Skin of body (tissue), 3 donors: ENCODE measurements at places on chromosomes 6 and 20. TPM values are rescaled to one million over a fixed set of nuclear protein-coding genes. Genes with fewer than 3 reads are reported as not detected.
A peak's percentile ranks its signal among the peaks of the same experiment; 100 is the strongest.

DNA sequence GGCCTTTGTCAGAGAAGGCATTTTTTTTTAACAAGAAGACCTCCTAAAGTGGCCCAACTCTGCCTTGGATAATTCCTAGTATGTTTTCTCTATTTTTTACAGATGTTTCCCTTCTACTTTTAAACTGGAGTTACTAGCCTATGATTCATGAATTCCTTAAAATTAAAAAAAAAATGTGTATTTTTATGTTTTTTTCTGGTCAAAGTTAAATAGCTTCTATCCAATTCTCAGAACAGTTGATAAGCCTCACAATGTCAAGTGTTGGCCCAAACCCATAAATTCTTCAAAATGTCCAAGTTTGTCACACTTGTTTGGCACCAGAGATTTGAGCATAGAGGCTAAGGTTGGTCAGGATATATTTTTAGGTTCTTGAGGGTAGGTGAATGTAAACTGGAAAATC lies 64.0 kb downstream of the JAG1 start:
- DNase-seq = no peak

Gene GPX5
- not detected for total RNA-seq

DNA sequence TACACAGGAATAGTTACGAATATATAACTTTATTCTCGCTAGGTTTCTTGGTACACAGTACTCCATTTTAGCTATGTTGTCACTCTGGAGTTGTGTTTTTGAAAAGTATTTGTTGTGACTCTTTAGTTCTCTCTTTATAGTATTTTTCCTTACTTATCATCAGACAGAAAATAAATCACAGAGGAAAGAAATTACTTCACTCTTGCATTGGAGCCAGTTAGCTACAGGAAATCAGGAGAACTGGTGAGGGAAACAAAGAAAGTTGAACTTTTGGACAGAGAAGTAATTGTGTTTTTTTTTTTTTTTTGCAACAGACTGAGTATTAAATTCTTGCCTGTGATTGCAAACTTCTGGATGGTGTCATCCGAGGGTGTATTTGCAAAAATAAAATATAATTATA lies 33.9 kb downstream of the DSE start:
- peak; percentile 54 for DNase-seq

GRCh38 chr6:151056230-151056907 lies 183.4 kb upstream of the AKAP12 start:
- DNase-seq = no peak

- peak; percentile 81 for DNase-seq
These were observed 157.4 kb upstream of the ZNF217 start for GRCh38 chr20:53750827-53751619.

- no peak for DNase-seq
These were observed 250.5 kb upstream of the PRND start for GRCh38 chr20:4471221-4471620.

Gene PACSIN1
- not detected for total RNA-seq

Gene TRDN
- 25.3 TPM for total RNA-seq

GRCh38 chr6:152296648-152297376 lies 340.4 kb downstream of the SYNE1 start:
- no peak for DNase-seq

- no peak for DNase-seq
These were observed 296.6 kb downstream of the PHACTR1 start for GRCh38 chr6:13012977-13013680.

DNA sequence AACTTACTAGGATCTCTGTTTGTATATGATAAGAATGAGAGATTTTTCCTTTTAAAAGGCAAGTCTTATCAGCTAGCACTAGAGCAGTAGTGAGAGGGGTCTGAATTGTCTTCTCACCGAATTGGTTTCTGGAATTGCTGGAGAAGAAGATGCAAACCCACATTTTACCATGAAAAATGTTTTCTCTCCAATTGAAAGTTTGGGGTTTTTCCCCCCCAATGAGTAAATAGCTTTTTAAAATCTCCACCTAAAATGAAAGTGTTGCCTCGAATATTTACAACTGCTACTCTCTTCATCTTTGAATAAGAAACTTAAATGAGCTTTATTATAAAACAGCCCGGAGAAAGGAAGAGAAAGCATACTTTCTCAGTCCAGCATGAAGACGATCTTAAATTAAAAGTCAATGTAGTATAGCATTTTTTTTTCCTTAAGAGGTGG lies 1.8 kb downstream of the TCF21 start:
- no peak for DNase-seq

- no peak for DNase-seq
These were observed at the start of gene SPATS1 for GRCh38 chr6:44342489-44342888. Gene SPATS1 (plus strand): TSS chr6:44342650. CDS start chr6:44343096, 446 bp downstream.

DNA sequence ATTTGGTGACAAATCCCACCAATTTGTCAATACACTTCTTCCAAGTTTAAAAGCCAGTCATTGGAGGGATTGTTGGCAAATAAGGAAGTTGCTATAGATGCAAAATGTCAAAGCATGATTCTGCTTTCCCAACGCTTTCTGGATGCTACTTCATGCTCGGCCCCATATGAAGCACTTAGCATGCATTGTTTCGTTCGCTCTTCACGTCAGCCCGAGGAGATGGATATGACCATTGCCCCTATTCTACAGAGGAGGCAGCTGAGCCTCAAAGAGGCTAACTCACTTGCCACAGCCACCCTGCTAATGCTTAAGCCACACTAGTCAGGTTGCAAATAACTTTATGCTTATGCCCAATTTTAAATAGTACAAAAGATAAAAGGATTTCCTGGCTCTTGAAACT lies 2.8 kb upstream of the NXT1 start:
- no peak for DNase-seq

Gene CD83
- total RNA-seq = 22.1 TPM
